HEK293T (cell line): ENCODE measurements at places on chromosomes 1 and 21.

- DNase-seq = no peak
These were observed 11.3 kb downstream of the MAP7D1 start for GRCh38 chr1:36166938-36167905.

DNA sequence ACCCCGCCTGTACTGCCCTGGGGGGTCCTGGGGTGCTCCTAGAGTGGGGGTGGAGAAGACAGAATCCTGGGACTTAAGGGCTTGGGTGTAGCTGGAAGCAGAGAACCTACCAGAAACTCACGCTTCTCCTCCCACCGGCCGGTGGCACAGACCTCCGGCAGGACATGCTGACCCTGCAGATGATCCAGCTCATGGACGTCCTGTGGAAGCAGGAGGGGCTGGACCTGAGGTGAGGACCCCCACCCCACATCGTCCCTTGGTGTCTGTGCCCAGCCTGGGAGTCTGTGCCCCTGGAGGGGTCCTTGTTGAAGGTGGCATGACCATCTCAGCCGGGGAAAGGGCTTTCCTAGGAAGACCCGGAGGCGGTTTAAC lies 70.8 kb downstream of the PIK3CD start:
- no peak for DNase-seq

DNA sequence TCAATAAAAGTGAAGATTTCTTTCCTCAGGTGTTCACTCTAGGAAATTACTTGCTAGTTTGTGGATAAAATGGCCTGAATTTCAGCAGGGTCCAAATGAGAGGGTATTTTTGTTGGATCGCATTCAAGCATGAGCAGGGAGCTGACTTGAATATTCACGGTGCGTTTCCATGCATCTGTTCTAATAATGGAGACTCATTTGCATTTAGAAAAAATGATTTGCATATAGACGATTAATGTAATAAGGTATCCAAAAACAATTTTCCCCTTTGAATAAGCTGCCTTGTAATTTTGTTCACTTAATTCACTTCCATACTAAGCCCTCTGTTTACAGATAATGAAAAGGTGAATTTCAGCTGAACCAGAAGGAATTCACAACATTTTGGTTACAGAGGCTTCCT lies 130.9 kb upstream of the AJAP1 start:
- no peak for DNase-seq

DNA sequence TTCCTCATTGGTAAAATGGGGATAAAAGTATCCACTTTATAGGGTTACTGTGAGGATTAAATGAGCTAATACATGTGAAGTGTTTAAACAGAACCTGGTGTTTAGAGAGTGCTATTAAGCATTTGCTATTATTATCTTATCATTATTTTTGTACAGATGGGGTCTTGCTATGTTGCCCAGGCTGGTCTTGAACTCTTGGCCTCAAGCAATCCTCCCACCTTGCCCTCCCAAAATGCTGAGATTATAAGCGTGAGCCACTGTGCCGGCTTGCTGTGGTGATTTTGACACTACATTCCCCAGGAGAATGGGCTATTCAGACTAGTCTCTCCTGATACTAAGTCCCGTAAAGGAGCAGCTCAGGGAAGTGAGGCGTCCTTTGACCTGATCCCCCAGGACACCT lies 6.3 kb upstream of the ARHGEF10L start:
- DNase-seq = no peak

DNA sequence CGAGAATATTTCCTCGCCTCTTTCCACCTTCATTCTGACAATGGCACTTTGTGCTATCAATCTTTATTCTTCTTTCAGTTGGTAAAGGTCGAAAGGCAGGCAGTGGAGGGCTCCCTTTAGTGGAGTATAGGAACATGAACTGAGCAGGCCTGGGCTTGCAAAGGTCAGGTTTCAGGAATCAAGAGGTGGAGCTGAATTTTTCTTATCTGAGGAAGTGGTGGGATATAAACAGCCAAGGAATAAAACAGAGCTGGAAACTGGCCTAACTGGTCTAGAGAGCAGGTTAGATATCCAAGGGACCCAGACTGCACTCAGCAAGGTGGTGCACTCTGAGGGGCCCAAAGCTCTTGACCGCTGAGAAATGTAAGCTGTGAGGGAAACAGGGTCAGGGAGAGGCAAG lies 99.1 kb downstream of the PLA2G4A start:
- DNase-seq = no peak

DNA sequence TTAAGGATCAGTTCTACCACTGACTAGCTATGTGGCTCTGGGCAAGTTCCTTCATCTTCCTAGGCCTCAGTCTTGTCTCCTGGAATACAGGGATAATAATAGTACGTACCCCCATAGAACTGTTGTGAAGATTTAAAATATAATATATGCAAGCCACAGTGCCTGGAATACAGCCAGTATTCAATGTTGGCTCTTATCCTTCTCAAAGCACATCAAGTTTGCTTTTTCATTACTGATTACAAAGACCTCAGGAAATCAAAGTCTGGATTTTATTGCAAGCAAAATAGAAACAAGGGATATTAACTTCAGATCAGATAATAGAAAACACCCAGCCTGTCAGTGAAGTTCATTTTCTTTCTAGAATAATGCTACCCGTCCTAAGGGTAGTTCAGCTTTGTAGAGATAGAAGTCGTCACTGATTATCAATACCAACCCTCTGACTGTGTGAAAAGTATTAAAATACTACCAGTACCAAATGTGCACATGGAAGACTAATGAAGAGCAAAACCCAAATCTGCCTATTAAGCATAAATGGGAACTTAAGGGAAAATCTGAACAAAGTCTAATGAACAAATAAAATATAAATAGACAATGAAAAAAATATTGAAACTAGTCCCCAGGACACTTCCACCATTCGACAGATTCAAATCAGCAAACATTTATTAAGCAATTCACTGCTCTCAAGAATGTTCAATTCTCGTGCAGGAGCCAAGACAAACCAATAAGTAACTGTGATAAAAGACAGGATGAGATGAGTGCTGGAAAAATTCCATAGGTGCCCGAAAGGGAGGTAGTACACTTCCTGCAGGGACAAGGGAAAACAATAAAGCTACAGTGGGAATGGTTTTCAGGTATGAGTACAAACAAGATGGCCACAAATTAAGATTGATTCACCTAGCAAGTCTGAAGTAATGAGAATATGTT lies 206.2 kb downstream of the SMYD3 start:
- no peak for DNase-seq

DNA sequence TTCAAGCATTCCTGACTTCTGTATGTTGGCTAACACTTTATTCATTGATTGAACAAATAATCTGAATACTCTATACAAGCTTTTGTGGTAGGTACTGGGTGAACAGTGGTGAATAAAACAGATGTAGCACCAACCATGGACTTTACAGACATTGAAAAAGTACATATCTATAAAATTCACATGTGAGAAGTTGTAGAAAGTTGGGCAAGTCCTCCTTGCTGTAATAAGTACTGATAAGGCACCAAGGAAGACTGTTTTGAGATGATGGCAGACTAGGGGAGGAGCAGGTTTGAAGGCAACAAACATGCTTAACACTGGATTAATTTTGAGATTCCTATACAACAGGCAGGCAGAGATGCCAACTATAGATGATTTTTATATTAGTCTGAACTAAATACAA lies 42.4 kb downstream of the RNF2 start:
- DNase-seq = no peak

DNA sequence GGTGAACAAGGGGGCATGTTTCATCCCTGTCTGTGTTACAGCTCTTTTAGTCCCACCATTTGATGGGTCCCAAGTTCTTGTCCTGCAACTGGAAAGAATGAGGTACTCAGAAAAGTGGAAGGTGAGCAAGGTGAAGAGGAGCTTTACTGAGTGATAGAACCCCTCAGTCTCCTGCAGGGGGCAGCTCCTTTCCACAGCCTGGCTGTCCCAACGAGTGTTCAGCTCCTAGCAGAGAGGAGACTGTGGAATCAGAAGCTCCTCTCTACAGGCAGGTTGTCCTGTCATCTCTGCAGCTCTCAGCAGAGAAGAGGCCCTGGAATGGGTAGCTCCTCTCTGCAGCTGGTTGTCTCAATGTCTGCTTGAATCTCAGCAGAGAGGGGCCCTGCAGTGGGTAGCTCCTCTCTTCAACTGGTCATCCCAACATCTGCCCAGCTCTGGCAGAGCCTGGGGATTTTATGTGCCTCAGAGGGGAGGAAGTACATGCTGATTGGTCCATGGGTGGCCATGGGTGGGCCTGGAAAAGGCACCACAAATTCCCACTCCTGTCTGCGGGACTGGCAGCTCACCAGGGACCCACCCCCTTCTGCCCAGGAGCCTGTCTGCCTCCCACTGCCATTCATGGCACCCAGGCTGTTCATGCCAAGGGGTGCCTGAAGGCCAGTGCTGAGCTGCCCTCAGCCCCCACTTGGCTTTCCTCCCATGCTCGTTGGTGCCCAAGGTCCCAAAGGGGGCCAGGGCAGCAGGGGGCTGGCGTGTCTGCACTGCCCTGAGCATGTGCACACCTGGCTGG lies 25.7 kb downstream of the LDLRAD1 start:
- no peak for DNase-seq

- DNase-seq = peak; percentile 70
These were observed 15.2 kb downstream of the H6PD start for GRCh38 chr1:9249534-9250410.

GRCh38 chr1:168439456-168440375 lies 104.1 kb downstream of the XCL2 start:
- peak; percentile 83 for DNase-seq

GRCh38 chr1:81157686-81158085 lies 643.0 kb upstream of the ADGRL2 start:
- DNase-seq = no peak

GRCh38 chr1:205248793-205249601 lies 21.3 kb downstream of the TMCC2 start:
- DNase-seq = no peak
